NCI-H2171 (cell line): ENCODE measurements at places on chromosomes 4 and X.

- DNase-seq = no peak
These were observed 57.3 kb upstream of the ADGRA3 start for GRCh38 chr4:22573198-22573597.

- DNase-seq = no peak
These were observed 114.0 kb downstream of the ENPP6 start for GRCh38 chr4:184103527-184104264.

DNA sequence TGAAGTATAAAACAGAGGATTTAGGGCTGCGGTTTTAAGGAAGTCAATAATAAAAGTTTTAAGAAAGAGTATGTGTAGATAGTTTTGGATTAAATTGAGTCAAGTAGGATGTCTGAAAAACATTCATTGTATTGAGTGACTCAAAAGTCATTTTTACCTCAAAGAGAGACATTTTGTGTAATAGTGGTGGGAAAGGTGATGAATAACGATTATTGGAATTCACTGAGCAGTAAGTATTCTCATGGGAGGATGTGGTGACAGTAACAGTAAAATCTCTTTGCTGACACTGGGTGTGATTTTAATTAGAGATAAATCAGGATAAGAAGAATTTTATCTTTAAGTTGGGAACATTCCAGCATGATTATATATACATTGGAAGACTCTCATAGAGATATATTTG is 233.6 kb downstream of the PDHA2 start:
- DNase-seq = no peak

DNA sequence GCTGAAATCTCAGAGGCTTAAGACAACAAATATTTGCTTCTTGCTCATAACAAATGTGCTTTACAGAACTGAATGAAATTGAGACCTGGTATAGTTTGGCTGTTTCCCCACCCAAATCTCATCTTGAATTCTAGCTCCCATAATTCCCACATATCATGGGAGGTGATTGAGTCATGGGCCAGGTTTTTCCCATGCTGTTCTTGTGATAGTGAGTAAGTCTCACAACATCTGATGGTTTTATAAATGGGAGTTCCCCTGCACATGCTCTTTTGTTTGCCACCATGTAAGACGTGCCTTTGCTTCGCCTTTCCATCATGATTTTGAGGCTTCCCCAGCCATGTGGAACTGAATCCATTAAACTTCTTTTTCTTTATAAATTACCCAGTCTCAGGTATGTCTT is 221.1 kb upstream of the DIPK2B start:
- no peak for DNase-seq

DNA sequence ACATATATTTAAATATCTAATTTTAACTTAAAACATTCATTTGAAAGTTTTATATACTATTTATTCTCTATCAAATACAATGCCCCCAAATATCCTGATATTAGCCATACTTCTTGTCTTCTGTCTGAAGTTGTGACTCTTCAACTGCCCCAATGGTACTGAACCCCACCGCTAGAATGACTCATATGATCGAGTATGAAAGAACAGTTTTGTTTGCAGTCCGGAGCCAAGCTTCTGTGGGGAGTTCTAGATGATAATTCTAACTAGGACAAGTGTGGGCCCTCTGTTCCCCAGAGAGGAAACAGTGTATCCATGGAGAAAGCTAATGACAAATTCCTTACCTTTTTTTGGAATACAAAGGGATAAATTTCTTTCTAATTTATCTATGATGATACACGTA is 24.7 kb upstream of the CT47A1 start:
- DNase-seq = no peak

DNA sequence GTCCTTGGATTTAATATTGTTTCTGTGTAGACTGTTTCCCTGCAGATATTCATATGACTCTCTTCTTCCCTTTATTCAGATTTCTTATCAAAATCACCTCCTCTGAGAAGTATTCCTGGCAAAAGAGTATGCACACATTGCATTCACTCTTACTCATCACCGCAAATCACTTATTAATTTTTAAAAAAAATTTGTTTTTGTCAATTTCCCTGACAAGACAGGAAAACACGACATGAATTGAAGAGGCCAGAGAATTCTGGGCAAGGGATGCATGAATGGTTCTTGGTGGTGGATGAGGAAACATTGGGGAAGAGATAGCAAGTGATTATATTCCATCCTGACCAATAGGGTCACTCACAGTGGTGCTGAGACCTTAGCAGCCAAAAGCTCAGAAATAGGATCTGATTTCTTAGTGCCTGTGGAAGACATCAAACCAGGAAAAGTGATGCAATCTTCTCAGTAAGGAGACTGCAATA is 522.5 kb upstream of the AGA start:
- DNase-seq = no peak

DNA sequence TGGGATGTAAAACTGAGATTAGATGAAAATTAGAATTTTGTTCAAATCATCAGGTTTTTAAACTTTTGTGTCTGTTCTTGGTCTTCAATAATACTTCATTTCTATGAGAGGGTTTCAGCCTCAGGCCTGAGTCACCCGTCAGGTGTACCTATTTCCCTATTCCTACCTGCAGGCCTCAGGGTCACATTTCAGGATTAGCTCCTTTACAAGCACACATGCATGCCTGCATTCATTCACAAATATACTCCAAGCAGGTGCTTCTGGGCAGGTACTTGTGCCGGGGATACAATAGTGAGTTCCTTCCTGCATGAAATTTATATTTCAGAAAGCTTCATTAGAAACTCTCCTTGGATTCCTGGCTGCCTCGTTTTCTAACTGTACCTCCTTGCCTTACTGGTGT is 114.9 kb downstream of the SHISA3 start:
- no peak for DNase-seq
